ENCODE measurements at places on chromosomes 5 and 9.

DNA sequence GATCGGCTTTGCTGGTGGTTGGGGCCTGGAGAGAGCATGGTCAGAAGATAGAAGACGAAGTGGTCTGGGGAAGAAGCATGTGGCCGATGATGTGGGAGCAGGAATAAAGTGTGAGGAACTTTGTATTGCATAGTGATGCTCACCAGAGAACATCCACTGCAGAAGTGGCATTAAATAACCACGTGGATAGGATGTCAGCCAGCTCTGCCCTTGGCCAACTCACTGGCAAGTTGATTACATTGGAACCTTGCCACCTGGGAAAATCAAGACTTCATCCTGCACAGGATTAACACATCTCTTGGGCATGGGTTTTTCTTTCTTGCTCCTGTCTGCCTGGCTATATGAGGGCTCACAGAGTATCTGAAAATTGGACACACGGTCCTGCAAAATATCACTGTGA lies 217.4 kb downstream of the DMRT2 start:
- no peak for DNase-seq

DNA sequence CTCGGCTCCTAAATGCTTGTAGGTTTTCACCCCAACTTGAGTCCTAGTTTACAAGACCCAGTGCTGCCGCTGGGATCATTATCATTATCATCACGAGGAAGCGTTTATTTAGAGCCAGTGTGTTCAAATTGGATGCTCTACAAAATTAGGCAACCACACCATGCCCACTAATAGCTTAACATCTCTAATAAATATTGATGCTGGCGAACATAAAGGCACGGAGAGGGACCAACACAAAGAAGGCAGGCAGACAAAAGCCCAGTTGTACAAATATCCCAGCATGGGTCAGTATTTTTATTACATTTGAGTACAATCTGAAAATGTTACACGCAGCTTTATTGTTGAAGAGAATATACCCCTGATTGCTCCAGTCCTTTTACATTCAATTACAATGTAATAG lies 4.7 kb downstream of the CFAP77 start:
- no peak for DNase-seq

DNA sequence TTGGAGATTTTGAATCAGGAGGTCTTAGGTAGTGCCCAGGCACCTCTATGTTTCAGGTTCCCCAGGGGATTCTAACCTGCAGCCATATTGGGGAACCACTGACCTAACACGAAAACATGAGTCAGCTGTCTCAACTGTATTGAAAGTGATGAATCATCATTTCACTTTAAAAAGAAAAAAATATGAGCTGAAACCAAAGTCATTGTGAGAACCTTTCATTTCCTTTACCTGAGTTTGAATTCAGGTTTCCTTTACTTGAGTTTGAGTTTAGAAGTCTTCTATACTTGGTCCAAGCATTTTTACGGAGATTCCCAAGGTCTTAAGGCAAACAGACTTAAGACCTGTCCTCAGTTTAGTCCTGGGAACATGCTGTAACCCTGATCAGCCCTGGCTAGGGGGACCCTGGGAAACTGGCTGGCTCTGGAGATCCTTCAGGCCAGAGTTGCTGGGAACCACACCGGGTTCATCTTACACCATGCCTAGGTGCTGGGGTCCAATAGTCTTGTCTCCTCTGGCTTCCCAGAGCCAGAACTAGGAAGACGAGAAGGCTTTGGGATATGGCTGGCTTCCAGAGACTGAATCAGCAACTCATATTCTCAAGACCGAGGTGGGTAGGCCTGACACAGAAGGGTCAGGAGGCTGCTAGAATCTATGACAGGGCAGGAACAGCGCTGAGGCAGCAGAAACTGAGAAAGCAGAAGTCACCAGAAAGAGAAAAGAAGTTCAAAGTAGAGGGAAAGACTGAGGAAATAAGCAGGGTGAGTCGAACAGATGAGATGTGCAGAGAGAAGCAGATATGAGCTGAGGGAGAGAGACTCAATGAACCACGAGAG lies 16.4 kb upstream of the PDCD1LG2 start:
- no peak for DNase-seq

DNA sequence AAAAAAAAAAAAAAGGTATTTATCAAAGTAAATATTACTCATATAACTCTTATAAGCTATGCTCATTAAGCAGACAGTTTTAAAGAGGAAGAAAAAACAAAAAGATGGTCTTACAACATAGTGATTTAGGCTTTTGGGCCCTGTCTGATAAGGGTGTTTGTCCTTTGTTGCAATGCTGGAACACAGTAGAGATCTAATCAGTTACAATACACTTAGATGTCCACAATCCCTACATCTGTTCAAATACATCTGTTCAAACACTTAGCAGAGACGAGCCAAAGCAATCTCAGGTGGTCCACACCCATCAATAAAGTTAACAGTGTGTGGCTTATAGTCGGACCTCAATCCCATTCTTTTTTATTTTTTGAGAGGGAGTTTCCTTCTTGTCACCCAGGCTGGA lies 11.0 kb downstream of the PRXL2C start:
- no peak for DNase-seq

GRCh38 chr5:40309851-40310250 lies 369.9 kb upstream of the PTGER4 start:
- DNase-seq = no peak

GRCh38 chr5:23234197-23234596 lies 273.2 kb upstream of the PRDM9 start:
- peak; percentile 72 for DNase-seq

DNA sequence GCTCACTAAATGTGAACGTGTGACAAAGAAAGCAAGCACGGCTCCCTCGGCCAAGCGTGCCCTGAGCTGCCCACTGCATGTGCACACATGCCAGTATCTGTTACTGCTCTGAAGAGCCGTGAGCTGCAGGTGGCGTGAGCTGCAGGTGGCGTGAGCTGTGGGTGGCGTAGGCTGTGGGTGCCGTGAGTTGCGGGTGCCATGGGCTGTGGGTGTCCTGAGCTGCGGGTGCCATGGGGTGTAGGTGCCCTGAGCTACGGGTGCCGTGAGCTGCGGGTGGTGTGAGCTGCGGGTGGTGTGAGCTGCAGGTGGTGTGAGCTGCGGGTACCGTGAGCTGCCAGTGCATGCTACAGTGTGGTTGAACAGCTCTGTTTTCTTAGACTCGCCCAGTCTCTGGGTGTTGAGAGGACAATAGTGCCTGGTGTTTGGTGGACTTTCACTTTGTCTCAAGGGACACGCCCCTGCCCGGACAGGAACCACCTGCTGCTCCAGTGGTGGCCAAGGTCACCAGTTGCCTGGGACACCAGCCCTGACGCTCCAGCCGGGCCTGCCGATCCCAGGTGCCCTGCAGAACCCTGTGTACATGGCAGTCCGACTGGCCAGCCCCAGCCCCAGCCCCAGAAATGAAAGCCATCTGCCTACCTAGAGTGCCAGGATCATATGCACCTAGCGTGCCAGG lies 6.7 kb downstream of the CCDC187 start:
- DNase-seq = no peak
